GM13976 (cell line): ENCODE measurements at places on chromosomes 2 and 18.

GRCh38 chr2:41119489-41119888, 667.6 kb upstream of the SLC8A1 start:
- no peak for DNase-seq

DNA sequence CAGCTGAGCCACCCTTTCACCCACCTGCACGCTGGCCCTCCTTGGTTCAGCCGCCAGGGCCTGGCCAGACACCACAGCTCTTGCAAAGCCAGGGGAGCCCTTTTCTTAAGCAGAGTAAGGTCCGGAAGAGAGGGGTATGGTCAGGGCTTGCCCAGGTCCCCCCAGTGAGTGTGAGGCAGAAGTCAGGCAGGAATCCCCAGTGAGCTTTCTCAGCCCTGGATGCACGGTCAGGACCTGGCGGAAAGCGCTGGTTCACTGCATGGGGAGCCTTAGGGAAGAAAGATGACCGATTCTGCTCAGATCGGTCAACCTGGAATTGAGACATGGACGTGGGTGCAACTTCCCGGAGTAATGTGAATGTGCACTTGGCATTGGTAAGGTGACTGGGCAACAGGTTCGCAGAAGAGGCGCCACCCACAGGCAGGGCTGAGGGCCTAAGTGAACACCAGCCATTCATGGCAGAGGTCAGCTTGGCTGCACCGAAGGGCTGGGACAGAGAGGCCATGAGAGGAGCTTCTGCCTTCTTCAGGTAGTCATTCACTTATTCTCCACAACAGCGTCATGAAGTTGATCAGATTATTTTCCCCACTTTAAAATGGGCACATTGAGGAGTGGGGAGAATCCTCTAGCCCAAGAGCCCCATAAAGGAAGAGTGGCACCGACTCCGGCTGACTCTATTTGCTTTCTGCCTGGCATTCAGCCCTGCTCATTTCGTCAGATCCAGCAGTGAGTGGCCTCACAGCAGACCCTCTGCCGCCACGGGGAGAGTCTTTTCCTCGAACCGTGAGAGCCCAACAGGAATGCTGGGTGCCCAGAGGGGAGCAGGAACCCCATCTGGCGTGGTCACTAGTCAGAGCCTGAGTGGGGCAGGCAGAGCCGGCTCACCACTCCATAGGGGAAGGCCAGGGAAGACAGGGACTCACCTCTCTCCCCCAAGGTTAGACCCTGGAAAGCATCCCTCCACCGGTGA, 35.8 kb downstream of the SCTR start:
- DNase-seq, result no peak

DNA sequence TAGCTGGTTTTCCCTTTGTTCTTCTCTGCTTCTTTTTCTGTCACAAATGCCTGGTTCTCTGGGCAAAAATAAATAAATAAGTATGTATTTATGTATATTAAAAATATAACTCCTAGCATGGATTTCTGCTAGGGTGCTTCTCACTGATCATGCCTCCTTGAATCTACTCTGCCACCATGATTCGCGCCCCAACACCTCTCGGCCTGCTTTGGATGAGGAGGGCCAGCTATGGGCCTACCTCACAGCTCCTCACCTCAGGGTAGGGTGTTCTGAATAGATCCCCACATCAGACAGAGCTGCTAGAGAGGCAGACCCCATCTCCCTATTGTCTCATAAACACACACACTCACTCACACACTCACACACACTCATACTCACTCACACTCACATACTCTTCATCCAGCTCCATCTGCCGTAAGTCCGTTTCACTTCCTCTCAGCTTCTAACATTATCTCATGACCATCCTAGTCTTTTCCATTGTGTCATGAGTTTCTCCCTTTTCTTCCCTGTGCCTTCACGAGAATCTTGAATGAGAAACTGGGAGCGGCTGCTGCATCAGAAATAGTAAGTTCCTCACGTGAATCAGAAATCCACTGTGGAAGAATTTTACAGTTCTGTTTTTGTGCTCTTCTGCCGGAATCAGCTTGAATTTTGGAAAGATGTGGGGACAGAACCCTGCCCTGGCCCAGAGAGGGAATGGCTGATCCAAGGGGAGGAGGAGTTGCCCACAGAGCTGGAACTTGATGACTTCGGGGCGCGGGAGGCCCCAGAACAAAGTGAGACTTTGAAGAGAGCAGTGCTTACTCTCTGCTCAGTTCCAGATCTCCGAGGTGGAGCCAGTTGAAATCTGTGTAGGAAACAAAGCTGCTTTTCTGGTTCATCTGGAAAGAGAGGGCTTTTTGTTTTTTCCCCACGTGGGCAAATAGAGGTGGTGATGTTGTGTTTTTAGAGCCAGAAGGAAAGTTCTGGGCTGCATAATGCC, 20.9 kb downstream of the ANXA4 start:
- no peak for DNase-seq

DNA sequence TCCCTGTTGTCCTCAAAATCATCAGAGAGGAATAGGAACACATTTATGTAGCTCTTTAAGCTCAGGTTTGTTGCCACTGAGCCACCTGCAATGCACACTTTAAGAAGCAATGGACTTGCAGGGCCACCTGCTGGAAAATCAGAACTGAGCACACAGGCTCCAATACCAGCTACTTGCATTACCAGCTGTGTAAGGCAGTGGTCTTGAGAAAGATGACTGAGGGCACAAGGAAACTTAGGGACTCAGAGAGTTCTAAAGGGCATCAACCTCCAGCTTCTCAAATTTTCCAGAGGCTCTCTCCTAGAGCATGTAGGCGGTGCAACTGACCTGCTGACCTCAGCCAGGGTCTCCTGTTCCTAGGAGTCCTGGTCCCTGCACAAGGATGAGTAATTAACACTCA, 2.5 kb upstream of the CNDP2 start:
- peak; percentile 44 for DNase-seq

DNA sequence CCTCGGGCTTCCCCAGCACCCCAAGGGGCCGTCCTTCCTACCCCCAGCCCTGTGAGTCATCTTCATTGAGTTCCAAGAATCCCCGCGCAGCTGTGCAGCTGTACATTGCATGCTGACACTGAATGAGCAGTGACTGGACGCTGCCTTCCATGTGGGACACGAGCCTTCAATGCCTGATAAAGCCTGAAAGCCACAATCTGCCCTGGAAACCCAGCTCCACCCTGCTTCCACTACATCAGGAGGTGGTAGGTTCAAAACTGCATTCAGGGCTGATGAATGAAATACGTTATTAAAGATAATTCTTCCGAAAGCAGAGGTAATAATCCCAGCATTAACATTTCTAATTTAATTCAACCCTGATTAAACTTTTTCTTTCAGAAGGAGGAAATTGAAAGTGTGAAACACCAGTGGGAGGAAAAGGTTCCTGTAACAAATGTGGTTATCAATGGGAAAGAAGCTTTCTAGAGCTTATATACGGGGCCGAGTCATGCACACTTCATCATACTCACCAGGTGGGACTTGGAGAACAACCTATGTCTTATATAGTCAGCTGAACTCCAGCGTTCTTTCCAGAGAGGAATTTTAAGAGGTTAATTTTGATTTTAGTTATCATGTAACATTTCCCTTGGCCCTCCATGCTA, 360.1 kb downstream of the LPIN1 start:
- DNase-seq, result peak; percentile 17

GRCh38 chr18:8657873-8658470, 47.4 kb upstream of the MTCL1 start:
- no peak for DNase-seq

DNA sequence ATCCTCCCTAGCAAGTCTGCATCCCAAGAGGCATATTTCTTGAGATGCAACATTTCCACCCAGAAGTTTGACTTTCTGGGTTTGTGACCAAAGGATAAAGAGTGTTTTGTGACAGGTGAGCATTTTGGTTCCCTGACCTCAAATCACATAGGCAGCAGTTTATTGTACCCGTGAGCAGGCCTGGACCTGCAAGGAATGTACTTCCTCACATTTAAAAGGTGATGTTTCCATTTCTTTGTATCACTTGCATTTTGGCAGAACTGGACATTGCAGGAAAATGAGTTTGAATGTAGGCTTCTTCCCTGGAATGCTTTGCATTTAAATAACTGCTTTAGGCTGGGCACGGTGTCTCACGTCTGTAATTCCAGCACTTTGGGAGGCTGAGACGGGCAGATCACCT, 160.7 kb downstream of the ALPK2 start:
- no peak for DNase-seq

GRCh38 chr18:60675801-60676200, 303.2 kb upstream of the MC4R start:
- no peak for DNase-seq

DNA sequence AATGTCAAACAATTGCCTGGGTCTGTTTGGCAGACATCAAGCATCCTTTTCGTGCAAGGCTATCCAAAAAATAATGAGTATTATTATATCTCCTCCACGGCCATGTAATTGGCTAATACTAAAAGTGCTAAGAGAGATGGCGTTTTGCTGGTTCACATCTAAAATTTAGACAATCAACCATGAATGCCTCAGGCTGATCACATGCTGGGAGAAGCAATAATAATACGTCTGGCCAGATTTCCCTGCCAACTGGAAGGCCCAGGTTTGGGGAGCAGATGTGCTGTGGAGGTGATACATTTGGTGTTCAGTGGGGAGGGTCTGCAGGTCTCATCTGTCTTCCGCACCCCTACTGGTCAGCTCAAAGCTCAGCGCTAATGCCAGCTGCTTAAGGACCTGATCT, 60.3 kb upstream of the CREB1 start:
- DNase-seq, result no peak

DNA sequence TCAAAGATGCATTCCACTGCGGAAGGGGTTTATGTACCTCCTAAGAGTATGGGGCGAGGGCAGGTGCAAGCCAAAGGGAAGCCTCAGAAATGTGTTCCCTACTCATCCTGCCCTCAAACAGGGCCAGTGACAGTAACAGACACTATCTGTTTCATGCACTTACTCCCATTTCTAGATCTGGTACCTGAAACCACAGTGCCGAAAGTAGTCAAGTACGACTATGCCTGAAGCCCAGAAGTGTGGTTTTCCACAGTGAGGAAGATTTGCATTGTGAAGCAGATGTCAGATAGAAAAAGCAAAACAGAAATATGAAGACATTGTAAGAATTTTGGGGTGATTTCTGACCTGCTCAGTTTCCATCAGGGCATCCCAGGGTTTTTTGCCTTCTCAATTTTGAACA, 748.7 kb downstream of the RNF144A start:
- DNase-seq, result no peak

DNA sequence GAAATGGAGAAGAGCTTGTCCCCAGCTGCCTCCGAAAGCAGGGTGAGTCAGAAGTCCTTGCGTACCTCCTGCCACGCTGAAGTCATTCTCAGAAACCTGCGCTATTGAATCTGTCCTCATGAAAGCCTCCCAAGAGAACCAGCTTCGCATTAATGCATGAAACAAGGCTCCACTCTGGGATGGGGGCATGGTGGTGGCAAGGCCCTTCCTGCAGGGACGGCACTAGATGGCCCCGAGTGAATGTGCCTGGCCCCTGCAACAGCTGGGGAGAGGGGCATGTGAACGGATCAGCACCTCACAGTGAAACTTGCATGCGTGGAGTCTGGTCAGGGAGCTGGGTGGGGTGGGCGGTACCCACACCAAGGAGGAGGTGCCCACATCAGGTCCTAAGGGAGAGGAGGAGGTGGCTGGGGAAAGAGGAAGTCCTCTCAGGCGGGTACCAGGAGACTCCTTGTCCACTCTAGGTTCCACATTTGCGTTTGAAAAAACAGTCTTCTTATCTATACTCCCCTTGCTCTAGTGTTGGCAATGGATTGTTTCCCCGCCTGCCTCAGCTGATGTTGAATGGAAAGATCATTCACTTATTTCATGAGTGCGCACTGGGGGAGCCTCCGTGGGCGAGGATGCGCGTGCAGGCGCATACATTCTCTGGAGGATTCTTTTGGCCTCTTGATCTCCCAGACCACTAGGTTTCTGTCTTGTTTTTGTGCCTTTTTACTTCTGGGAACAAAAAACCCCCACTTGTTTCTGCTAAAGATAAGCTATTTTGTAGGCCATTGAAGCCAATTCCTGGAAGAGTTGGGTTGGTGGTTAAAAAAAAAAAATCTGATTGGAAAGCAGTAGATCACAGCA, 104.7 kb downstream of the KLHL29 start:
- no peak for DNase-seq

GRCh38 chr2:71562518-71562917, 109.2 kb downstream of the DYSF start:
- DNase-seq, result no peak

DNA sequence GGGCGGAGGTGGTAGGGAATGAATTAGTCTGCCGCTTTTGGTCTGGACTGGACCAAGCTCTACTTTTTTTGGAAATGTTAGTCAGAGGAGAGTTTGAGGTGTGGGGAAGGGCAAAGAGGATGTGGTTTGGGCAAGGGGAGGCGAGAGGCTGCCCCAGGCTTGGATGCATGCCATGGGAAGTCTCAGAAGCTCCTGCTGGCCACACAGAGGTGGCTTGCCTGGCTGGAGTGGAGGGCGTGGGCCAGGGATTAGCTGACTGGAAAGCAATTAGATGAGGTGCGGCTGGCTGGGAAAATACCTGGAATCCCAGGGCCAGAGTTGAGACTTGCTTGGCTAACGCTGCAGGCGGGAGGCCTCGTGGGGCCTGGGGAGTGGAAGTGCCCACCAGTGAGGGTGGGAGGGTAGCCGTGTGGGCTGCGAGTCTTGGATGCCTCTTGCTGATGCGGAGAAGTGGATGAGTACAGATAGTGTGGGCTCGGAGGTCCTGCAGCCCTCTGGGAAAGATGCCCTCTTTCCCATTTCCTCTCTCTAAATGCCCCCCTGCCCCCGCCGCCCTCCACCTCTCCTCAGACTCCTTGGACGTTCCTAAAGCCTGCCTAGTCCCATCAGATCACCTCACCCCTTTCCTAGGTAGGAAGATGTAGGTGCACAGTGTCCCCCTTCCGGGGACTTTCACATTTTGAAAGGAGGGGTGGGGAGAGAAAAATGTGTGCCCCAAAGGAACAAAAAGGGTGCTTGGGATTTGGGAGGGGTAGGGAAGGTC, 117.6 kb downstream of the SMAD7 start:
- no peak for DNase-seq

GRCh38 chr2:85427300-85427835, 8.9 kb downstream of the SH2D6 start:
- no peak for DNase-seq

DNA sequence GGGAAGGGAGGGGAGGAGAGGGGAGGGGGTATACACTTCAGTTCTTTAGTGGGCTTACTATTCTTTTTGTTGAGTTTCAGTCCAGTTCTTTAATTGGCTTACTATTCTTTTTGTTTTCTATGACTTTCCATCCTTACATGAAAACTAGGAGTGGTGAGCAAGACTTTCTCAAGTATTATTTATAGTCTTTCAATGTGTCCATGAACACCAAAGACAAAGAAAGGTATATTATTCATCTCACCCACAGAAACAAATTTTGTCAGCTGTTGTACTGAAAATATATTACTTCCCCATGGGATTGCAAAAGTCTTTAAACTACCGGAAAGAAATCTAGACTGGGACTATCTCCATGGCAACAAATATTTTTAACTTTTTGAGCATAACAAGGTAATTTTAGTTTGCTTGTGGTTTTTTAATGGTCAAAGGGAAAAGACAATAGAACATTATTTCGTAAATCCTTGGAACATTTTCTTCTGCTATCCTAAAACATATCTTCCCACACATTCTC, 17.6 kb downstream of the ADAM17 start:
- DNase-seq, result peak; percentile 42

DNA sequence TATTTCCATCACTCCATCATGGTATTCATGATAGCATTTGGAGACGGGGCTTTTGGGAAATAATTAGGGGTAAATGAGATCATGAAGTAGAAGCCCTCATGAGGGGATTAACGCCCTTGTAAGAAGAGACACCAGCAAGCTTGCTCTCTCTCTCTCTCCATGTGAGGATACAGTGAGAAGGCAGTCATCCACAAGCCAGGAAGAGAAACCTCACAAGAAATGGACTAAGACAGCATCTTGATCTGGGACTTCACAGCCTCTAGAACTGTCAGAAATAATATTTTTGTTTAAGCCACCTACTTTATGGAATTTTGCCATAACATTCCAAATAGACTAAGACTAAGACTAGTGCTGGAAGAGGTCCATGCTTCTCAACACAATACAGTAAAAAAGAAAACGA, 464.6 kb upstream of the GCFC2 start:
- no peak for DNase-seq
